ENCODE measurements at places on chromosomes 11 and 22.

- no peak for DNase-seq
Observed at GRCh38 chr22:20424932-20425565, 12.6 kb downstream of the SCARF2 start.

GRCh38 chr11:122141725-122142124 is 25.7 kb upstream of the BLID start:
- DNase-seq: no peak

- DNase-seq: no peak
Observed at GRCh38 chr11:126384449-126385070, 29.1 kb downstream of the ST3GAL4 start.

DNA sequence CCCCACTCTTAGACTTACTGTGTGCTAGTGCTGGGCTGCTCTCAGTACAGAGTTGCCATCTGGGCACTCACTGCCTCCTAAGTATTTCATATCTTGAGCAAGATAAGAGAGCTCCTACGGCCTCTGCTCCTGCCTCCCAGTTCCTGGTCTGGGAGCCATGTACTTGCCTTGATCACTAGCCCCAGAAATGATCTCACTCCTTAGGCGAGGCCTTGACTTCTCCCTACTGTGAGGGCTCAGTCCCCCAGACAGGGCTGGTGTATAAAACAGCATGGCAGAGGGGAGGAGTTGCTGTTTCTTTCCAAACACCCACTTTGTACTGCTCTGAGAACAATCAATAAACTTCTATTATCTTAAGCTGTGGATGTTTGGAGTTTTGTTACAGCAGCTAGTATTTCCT is 47.4 kb upstream of the TP53I11 start:
- no peak for DNase-seq

GRCh38 chr11:129643031-129643721 is 172.5 kb upstream of the TMEM45B start:
- no peak for DNase-seq

DNA sequence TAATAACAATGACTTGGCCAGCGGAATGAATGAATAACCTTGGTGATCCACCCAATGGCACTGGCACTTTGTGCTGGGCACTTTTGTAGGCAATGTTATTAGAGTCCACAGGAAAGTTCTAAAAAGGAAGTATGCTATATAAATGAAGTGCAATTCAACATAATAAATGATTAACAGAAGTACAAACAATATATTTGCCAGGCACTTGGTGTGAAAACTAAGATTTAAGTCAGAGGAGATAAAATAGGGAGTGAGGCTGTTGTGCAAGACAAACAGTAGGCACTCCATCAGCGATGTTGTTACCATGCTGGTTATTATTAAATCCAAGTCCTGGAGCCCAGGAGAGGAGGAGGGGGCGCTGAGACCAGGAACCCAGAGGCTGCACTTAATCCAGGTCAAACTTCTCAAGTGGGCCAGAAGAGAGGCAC is 173.8 kb downstream of the LARGE1 start:
- DNase-seq: no peak

DNA sequence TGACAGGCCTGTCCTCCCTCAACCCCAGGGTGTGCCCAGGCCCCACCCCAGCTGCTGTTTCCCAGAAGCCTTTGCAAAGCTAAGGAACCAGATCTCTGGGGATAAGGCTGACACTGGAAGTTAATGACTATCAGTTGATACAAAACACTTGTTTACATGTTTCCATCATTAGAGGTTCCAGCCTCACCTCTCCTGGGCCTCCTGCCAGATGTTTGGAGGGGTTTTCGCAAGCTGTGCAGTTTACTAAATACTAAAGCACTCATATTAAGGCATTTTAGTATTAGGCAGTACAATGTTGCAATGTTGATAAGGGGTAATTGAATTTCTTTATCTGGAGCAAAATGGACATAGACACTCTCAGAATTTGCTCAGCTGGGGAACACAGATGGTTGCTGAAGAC is 218.7 kb downstream of the INSC start:
- no peak for DNase-seq

DNA sequence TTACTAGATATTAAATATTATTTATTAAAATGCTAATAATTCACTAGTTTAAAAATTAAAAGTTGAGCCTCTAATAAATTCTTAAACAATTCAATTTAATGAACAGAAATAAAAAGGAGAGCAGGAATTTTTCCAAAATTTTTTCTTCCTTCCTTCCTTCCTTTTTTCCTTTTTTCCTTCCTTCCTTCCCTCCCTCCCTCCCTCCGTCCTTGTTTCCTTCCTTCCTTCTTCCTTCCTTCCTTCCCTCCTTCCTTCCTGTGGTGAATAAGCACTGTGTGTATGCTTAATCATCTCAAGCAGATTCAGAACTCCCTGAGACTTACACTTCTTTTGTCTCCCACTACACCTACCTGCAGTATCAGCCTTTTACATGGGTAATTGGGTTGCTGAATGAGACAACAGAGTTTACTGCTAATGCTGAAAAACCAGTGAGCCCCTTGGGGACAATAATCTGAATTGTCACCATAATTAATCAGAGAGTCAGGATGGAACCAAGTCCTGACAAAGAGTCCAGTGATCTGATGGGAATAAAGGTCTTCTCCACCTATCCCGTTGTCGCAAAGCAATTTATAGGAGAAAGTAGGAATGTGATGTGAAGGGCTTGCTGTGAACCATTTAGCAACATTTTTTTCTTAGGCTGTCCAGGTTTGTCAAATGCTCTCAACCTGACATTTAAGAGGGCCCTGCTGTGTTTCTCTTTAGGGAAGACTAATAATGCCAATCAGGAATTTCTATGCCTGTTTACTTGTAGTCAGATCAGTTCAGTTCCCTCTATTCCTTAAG is 58.1 kb upstream of the CEP295 start:
- DNase-seq: no peak

GRCh38 chr11:22668005-22668796 is 1.8 kb downstream of the GAS2 start:
- no peak for DNase-seq

- no peak for DNase-seq
Observed at GRCh38 chr11:102155676-102156075, 45.4 kb downstream of the YAP1 start.

- DNase-seq: no peak
Observed at GRCh38 chr11:65907878-65908277, 7.7 kb upstream of the FOSL1 start.

DNA sequence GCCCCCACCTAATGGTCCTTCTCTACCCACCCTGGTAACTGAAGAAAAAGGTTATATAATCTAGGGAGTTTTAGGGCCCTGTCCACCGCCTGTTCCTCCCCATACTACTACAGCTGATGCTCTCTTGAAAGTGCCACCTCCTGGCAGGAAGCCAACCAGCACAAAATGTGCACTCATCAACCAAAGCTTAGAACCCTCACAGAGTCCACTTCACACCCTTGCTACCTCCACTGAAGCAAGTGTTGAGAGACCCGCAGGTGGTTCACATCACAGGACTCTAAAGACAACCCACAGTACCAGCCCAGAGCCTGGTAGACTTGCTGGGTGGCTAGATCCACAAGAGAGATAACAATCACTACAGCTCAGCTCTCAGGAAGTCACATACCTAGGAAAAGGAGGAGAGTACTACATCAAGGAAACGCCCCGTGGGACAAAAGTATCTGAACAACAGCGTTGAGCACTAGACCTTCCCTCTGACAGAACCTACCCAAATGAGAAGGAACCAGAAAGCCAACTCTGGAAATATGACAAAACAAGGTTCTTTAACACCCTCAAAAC is 17.5 kb upstream of the OR10W1 start:
- no peak for DNase-seq

DNA sequence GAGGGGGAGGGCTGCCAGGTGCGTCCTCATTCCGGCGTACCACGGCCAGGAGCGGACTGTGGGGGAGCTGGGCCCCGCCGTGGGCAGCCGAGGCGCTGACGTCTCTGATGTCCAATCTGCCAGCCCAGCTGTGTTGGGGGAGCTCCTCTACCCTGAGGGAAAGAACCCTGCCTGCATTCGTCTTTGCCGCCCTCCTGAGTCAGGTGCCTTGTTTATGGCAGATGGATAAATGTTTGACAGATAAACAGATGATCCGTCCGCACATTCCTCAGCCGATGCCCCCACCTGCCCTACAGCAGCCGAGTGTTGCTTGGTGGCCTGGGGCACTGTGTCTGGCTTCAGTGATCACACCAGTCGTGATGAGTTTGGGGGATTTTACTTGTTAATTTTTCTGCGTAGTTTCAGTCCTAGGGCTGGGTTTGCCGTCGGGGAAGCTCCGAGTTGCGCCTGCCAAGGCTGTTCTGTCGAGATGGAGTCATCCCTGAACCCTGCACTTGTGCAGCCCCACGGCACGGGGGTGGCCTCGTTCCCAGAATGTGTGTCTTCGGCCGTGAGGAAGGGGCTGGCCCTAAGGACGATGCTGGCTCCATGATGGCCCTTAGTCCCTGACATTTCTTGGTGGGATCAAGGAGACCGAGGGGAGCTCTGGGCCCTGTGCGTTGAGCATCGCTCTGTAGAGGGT is 1083.9 kb downstream of the BRD1 start:
- no peak for DNase-seq

DNA sequence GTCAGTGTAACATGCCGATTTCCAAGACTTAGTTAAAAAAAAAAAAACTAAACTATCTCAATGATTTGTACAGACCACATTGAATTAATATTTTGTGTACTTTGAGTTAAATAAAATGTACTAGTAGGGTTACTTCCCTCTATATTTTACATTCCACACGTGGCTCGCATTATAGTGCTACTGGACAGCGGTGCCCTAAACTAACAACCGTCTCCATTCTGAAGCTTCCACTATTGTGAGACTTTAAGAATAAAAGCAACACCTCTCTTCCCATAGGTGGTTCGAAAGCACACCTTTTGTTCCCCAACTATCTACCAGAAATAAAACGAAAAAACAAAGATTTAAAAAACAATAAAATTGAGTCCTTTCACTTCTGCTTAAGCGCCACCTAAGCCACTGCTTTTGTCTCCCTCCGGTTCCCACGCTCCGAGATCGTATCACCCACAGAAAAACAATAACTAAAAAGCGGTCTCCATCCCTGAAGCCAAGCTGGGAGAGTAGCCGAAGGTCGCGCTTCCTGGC is 380 bp upstream of the TTC17 start:
- DNase-seq: no peak

DNA sequence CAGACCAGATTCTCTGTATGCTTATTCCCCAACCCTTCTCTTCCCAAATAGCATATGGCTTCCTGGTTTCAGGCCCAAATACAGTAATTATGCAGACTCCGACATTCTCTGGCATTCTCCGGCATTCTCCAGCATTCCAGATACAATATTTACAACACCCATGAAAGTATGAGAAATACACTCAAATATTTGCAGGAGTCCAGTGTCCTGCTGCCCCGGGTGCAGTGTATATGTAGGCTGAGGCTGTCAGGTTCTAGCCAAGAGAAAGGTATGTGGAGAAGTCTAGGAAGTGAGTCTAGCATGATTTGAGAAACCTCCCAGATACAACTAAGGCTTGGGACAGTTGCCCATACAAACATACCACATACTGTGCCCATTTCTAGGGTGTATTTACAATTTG is 160.7 kb downstream of the SOX6 start:
- no peak for DNase-seq

All from memory B cell (primary cell).